ENCODE measurements at places on chromosomes 5 and 9.

DNA sequence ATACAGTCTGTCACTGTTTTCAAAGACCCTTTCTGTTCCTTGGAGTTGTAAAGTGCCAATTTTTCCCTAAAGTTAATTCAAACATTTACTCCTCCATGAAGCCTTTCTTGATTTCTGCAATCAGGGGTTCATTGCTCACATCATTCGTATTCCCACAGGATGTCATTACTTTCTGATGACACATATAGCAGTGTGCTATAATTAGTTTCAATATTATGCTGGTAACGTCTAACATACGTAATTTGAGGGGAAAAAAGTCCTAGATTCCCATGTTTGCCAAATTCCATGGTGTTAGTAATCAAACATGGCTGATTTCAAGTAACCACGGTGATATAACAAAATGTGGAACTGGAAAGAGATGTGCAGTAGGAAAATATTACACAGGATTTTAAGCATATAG is 468.2 kb upstream of the MEF2C start:
- peak; percentile 61 for DNase-seq

GRCh38 chr5:80964919-80965318 is 4.8 kb downstream of the RASGRF2 start:
- DNase-seq, result no peak

DNA sequence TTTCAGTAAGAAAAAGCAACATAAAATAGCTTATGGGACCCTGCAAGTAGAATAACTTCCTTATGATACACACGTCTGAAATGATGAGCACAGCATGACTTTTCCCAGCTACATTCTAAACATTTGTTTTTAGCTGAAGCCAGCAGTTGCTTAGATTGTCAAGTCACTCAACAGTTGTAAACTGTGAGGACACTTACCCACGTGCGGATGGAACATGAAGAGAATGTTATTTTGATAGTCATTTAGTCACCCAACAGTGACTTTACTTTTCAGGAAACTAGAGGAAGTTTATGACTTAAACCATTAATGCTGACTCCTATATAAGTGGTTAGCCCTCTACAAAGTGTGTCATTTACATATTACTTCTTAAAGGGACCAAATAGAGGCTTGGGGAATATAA is 3.0 kb downstream of the HACD4 start:
- no peak for DNase-seq

GRCh38 chr9:113963696-113964494 is 87.8 kb downstream of the ZNF618 start:
- no peak for DNase-seq

GRCh38 chr5:38832810-38833209 is 13.0 kb upstream of the OSMR start:
- no peak for DNase-seq

Measured in fibroblast of skin of left quadriceps (primary cell).